Activated CD8-positive, alpha-beta T cell treated with anti-CD3 and anti-CD28 coated beads for 36 hours (primary cell): ENCODE measurements at places on chromosomes 2 and 18. TPM values are rescaled to one million over a fixed set of nuclear protein-coding genes. Genes with fewer than 3 reads are reported as not detected.

DNA sequence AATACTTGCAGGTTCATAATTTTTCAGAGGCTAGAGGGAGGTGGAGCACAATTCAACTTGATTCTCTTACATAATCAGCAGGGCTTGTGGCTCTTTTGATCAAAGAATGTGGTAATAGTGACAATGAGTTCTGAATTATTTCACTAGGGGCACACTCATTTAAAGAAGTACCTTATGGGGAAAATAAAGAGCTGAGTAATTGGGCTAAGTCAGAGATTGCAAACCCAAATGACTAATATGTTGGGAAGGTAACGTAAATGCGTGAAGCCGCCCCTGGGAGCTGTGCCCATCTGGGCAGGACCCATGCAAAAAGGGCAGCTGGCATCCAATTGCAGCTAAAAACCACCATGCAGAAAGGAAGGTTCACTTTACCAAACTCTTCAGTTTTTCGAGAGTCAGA lies 35.3 kb downstream of the NCKAP5 start:
- H3K27ac ChIP-seq, result no peak overlapping the region
- H3K4me1 ChIP-seq, result no peaks in the 10 kb centered on the region
- no peaks in the 10 kb centered on the region for H3K36me3 ChIP-seq
- H3K27me3 ChIP-seq, result peaks cover 3% of the 10 kb centered on the region
- no peak for DNase-seq
- no peak overlapping the region for H3K4me3 ChIP-seq

GRCh38 chr2:231185886-231186285 lies 12.5 kb upstream of the ARMC9 start:
- no peak overlapping the region for H3K4me3 ChIP-seq
- H3K27me3 ChIP-seq, result peaks cover 12% of the 10 kb centered on the region
- H3K27ac ChIP-seq, result no peak overlapping the region
- no peaks in the 10 kb centered on the region for H3K36me3 ChIP-seq

GRCh38 chr2:240759459-240759858 lies 60.6 kb downstream of the KIF1A start:
- H3K27me3 ChIP-seq, result no peaks in the 10 kb centered on the region
- H3K4me1 ChIP-seq, result peaks cover 11% of the 10 kb centered on the region
- H3K4me3 ChIP-seq, result no peak overlapping the region

DNA sequence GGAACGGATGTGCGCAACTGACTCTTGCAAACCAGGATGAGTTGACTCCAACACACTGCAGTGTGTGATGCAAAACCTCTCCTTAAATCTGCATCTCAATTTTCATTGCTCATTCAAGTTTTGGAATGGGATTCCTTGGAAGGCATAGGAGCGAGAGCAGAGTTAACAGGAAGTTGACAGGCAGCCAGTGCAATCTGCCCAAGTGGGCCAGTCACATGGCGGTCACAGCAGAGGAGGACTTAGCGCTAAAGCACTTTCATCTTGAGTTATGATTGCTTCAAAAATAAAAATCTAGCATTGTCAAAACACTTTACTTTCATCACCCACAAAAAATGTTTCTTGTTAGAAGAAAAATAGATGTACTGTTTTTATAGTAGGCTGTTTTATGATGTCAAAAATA lies 439.0 kb downstream of the FBXO15 start:
- H3K36me3 ChIP-seq, result no peaks in the 10 kb centered on the region
- no peak overlapping the region for H3K27ac ChIP-seq
- DNase-seq, result no peak
- no peaks in the 10 kb centered on the region for H3K27me3 ChIP-seq

GRCh38 chr2:24836206-24836605 lies 43.0 kb downstream of the CENPO start:
- peaks cover 18% of the 10 kb centered on the region for H3K36me3 ChIP-seq
- no peaks in the 10 kb centered on the region for H3K4me1 ChIP-seq
- no peak overlapping the region for H3K4me3 ChIP-seq
- no peak overlapping the region for H3K27ac ChIP-seq
- no peaks in the 10 kb centered on the region for H3K27me3 ChIP-seq

- H3K4me1 ChIP-seq, result peaks cover 58% of the 10 kb centered on the region
- no peak overlapping the region for H3K4me3 ChIP-seq
- no peaks in the 10 kb centered on the region for H3K27me3 ChIP-seq
These were observed 161.0 kb upstream of the ID2 start for GRCh38 chr2:8520791-8521344.

GRCh38 chr2:214341646-214342045 lies 69.2 kb upstream of the VWC2L start:
- no peak overlapping the region for H3K4me3 ChIP-seq
- no peak for DNase-seq
- H3K36me3 ChIP-seq, result no peaks in the 10 kb centered on the region

DNA sequence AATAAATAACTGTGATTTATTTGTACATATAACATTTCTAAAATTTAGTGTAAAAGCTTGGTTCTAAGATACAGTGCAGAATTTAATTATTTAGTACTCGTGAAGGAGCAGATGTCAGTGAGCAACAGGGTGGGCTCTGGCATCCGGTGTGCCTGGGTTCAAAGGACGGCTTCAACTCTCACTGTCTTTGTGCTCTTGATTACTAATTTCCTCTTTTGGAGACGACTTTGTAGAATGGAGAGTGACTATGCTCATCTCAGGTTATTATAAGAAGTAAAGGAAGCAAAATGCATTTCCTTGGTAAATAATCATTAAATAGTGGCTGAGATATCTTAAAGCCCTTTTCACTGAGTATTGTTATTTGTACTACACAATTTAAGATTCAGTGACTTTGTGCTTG lies 271.7 kb downstream of the ASXL3 start:
- H3K4me3 ChIP-seq, result no peak overlapping the region
- H3K4me1 ChIP-seq, result no peaks in the 10 kb centered on the region
- DNase-seq, result no peak

The ADNP2 gene
- 22.1 TPM for total RNA-seq

- H3K4me3 ChIP-seq, result no peak overlapping the region
- no peak for DNase-seq
- H3K27ac ChIP-seq, result no peak overlapping the region
- no peaks in the 10 kb centered on the region for H3K27me3 ChIP-seq
These were observed 675.5 kb downstream of the RNF144A start for GRCh38 chr2:7592618-7593140.

GRCh38 chr2:23769364-23769763 lies 157.6 kb downstream of the ATAD2B start:
- H3K4me3 ChIP-seq, result no peak overlapping the region
- no peaks in the 10 kb centered on the region for H3K27me3 ChIP-seq
- H3K4me1 ChIP-seq, result no peaks in the 10 kb centered on the region
- H3K27ac ChIP-seq, result no peak overlapping the region
- DNase-seq, result no peak
- peaks cover 29% of the 10 kb centered on the region for H3K36me3 ChIP-seq

The MRPL19 gene
- 75.4 TPM for total RNA-seq

The SMC6 gene
- 19.9 TPM for total RNA-seq

DNA sequence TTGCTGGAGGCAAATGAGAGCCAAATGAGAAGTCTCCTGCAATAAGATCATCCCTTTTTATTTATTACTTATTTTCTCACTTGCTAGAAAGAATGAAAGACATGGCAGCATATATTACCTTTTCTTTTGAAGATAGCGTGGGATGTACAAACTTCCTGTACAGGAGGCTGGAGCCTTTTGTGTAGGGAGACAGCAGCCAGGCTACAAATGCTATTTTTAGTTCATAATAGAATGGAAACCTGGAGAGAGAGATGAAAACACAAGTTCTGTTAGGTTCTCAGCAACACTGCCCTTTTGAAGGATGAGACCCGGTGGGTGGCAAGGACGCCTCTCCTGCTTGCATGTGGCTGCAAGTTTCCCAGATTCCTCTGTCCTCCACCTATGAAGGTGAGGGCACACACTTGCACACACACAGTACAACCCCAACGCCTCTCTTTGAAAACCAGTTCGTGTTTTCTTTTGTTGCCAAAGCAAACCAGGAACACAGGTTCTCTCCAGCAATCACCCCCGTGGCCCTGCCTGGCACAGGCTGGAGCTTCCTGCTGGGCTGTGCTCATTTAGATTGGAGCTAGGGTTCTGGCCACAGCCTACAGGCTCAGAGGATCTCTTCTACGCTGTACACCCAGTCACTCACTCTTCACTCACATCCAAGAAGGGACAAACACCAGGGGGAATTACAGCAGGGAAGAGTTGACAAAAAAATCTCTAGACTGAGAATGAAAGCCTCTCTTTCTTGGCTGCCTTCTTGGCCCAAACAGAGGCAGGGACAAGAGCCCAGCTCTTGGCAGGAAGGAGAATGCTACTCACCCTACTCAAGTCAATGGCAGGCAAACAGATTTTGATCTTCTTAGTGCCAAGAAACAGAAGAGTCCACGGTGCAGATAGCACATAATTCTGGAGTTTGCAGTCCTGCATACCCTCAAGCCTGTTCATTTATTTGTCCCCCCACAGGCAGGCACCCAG lies 55.6 kb downstream of the MRPL35 start:
- peaks cover 8% of the 10 kb centered on the region for H3K27me3 ChIP-seq
- H3K27ac ChIP-seq, result no peak overlapping the region
- H3K4me3 ChIP-seq, result no peak overlapping the region

The SLC38A11 gene
- total RNA-seq, result not detected

GRCh38 chr2:144448389-144449027 lies 71.4 kb downstream of the ZEB2 start:
- H3K27me3 ChIP-seq, result no peaks in the 10 kb centered on the region
- H3K36me3 ChIP-seq, result peaks cover 5% of the 10 kb centered on the region
- H3K4me3 ChIP-seq, result no peak overlapping the region
- peaks cover 41% of the 10 kb centered on the region for H3K4me1 ChIP-seq
- DNase-seq, result no peak

- H3K4me1 ChIP-seq, result no peaks in the 10 kb centered on the region
- H3K36me3 ChIP-seq, result no peaks in the 10 kb centered on the region
- peak; percentile 8 for DNase-seq
- no peak overlapping the region for H3K27ac ChIP-seq
- H3K27me3 ChIP-seq, result no peaks in the 10 kb centered on the region
These were observed 1417.6 kb upstream of the CDH2 start for GRCh38 chr18:29594493-29594892.

- H3K4me1 ChIP-seq, result peaks cover 2% of the 10 kb centered on the region
- no peaks in the 10 kb centered on the region for H3K36me3 ChIP-seq
- DNase-seq, result no peak
- H3K27ac ChIP-seq, result no peak overlapping the region
- no peaks in the 10 kb centered on the region for H3K27me3 ChIP-seq
These were observed 39.8 kb downstream of the TMEM18 start for GRCh38 chr2:637406-637776.

DNA sequence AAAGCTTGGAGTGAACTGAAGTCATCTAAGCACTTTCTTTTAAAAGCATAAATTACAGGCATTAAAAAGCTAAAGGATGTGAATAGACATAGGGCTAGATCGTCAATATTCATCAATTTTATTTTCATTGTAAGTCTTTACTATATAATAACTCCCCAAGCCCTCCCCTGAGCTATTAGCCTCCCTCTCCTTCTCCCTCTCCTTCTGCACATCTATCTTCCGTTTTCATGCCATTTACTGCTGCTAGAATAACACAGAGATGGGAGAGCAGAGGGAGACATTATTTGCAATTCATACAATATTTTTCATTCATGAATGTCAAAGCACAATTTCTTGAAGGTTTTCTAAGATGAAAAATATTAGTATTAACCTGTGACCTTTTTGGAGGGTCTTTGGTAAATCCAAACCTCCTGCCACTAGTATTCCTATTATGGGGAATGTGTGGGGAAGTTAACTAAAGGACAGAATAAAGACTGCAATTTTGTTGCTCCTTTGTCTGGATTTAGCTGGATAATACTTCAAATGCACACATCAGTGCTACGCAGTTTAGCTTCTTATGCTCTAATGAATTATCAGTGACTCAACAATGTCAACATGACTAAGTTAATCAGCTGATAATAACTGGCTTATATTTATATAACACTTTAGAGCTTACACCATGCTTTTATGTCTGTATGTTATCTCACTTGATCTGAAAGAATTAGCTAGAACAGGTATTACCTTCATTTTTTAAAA lies 28.2 kb upstream of the MFF start:
- H3K4me3 ChIP-seq, result no peak overlapping the region
- peaks cover 4% of the 10 kb centered on the region for H3K4me1 ChIP-seq
- H3K36me3 ChIP-seq, result no peaks in the 10 kb centered on the region
- H3K27me3 ChIP-seq, result no peaks in the 10 kb centered on the region
- no peak overlapping the region for H3K27ac ChIP-seq

- H3K36me3 ChIP-seq, result peaks cover 37% of the 10 kb centered on the region
- peak; percentile 68 for DNase-seq
- H3K4me1 ChIP-seq, result peaks cover 43% of the 10 kb centered on the region
- no peak overlapping the region for H3K4me3 ChIP-seq
- no peaks in the 10 kb centered on the region for H3K27me3 ChIP-seq
These were observed 3.1 kb downstream of the ARHGAP25 start for GRCh38 chr2:68737711-68738110.

The NT5DC4 gene
- not detected for total RNA-seq

The SLC11A1 gene
- 0.23 TPM for total RNA-seq

GRCh38 chr2:113795405-113795920 lies 39.0 kb upstream of the SLC35F5 start:
- no peaks in the 10 kb centered on the region for H3K36me3 ChIP-seq
- no peak for DNase-seq
- peaks cover 5% of the 10 kb centered on the region for H3K27me3 ChIP-seq
- no peak overlapping the region for H3K27ac ChIP-seq

- no peak overlapping the region for H3K4me3 ChIP-seq
- no peaks in the 10 kb centered on the region for H3K4me1 ChIP-seq
- H3K27me3 ChIP-seq, result no peaks in the 10 kb centered on the region
These were observed 30.2 kb downstream of the PRKCE start for GRCh38 chr2:45681675-45682074.

The ACVR1C gene
- total RNA-seq, result 1.7 TPM

The IL36RN gene
- not detected for total RNA-seq

- no peak overlapping the region for H3K27ac ChIP-seq
- H3K27me3 ChIP-seq, result no peaks in the 10 kb centered on the region
- H3K4me1 ChIP-seq, result no peaks in the 10 kb centered on the region
- DNase-seq, result no peak
- H3K36me3 ChIP-seq, result peaks cover 68% of the 10 kb centered on the region
- no peak overlapping the region for H3K4me3 ChIP-seq
These were observed 56.4 kb downstream of the NDUFA10 start for GRCh38 chr2:239968717-239969116.

- peaks cover 14% of the 10 kb centered on the region for H3K4me1 ChIP-seq
- DNase-seq, result no peak
- H3K27ac ChIP-seq, result no peak overlapping the region
- H3K27me3 ChIP-seq, result no peaks in the 10 kb centered on the region
- peaks cover 5% of the 10 kb centered on the region for H3K36me3 ChIP-seq
These were observed 95.8 kb downstream of the SLC25A12 start for GRCh38 chr2:171798156-171798820.

GRCh38 chr2:58054264-58054663 lies 7.7 kb downstream of the VRK2 start:
- no peak overlapping the region for H3K4me3 ChIP-seq
- DNase-seq, result no peak
- no peaks in the 10 kb centered on the region for H3K27me3 ChIP-seq

The IL36B gene
- total RNA-seq, result not detected

- H3K27me3 ChIP-seq, result peaks cover 8% of the 10 kb centered on the region
- H3K27ac ChIP-seq, result no peak overlapping the region
- H3K4me3 ChIP-seq, result no peak overlapping the region
- no peaks in the 10 kb centered on the region for H3K36me3 ChIP-seq
- no peak for DNase-seq
These were observed 121.1 kb upstream of the RMP24 start for GRCh38 chr18:35851286-35851970.
